ENCODE measurements at places on chromosomes 12 and 14. TPM values are rescaled to one million over a fixed set of nuclear protein-coding genes. Genes with fewer than 3 reads are reported as not detected.

Gene APAF1
- polyA plus RNA-seq = 33.5 TPM

Gene FAM181A
- polyA plus RNA-seq = 0.46 TPM

Gene NTS
- 3.7 TPM for polyA plus RNA-seq

Gene VAMP1
- polyA plus RNA-seq = 19.1 TPM

Gene DPF3
- polyA plus RNA-seq = 2.4 TPM

Gene STYK1
- 0.59 TPM for polyA plus RNA-seq

Gene MUCL1
- not detected for polyA plus RNA-seq

Gene ZFYVE26
- 15.9 TPM for polyA plus RNA-seq

Gene CFAP251
- polyA plus RNA-seq = 12.5 TPM

Gene ZNF26
- polyA plus RNA-seq = 15.0 TPM

Gene SINHCAF
- polyA plus RNA-seq = 140 TPM

DNA sequence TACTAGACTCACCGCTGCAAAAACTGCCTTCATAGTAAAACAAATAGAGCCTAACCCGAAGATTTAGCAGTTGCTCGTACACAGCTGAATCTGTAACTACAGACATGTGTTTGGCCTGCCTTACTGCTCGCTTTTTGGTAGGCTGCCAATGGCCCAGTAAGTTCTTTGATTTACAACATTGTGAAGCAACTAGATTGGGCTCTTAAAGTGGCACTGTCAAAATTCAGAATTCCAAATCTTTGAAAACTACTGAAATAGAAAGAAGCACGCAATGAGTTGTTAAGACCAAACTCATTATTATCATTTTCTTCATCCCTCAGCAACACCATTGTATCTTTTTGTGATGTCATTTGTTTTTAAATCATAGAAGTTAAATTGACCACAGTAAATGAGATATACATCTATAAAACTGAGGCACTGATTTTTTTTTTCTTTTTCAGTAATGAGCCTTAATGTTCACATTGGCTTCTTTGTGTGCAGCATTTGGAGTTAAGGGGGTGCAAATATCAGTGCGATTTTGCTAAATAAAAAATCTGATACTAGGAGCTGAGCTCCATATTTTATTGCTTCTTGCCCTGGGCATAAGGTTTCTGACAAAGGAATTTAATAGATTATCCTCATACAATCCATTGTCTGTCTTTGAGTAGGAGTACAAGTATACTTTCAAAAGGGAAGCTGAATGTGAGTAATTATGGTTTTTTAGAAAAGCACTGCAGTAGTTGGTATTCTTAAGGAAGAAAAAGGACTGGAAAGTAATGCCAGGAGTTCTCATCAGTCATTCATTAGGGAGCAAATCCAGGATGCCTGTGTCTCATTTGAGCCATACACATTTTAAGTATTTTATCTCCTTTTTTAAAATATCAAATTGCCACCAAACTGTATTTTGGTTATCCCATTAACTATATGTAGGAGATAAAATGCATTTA is 138.5 kb downstream of the KICS2 start:
- DNase-seq = peak; percentile 85

DNA sequence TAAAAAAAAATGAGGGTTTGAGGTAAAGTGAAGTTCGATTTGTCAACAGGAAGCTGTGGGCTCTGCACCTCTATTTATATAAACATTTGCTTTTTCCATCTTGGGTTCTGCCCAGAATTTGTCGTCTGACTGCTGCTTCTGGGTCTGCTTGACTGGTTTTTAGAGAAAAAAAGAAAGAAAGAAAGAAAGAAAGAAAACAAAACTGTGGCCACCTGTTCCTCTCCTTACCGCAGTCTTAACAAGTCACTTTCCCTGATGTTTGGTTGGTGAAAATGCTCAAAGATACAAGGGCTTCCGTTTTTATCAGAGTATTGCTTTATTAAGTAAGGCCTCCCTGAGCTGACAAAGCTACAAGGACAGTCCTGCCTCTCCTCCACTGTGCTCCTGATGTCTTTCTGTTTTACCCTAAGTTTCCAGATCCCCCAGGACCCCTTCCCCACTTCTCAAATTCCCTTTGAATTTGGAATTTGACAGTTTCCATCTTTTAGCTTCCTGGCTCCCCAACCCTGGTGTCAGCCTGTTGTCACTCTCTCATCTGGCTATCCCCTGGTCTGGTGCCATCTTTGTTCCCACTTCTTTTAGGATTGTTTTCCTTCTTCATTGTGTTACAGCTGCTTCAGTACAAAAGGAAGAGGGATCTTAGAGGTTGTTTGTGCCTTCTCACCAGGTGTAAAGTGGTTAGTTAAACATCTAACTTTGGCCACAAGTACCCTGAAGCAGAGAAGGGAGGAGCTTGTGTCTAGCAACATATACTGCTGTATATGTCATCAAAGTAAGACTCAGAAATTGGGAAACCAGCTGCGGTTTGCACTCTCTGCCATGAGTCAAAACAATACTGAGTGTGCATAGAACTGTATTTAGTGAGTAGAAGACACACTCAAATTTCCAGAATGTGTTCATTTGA is 18.0 kb downstream of the MFAP5 start:
- no peak for DNase-seq

- peak; percentile 40 for DNase-seq
Observed at GRCh38 chr14:22598896-22599244, 770 bp downstream of the ABHD4 start.

DNA sequence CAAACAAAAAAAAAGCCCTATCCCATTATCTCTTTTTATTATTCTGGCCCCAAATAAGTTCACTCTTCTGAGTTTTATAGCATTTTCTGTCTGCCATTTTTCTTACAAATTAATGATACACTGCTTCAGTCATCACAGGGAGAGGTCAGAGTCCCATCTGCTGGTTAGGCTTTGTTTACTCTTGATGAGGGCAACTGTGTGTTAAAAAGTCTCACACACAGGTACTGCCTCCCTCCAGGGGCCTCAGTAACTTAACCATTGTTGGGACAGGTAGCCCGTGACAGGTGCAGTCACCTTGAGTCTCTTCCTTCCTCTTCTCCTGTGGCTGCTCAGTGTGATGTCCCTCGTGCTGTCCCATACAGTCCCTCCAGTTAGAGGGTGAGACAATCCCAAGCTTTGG is 45.5 kb upstream of the SEL1L start:
- DNase-seq = no peak

GRCh38 chr14:100824901-100825712 is 811 bp upstream of the MEG3 start:
- DNase-seq = no peak

GRCh38 chr14:32104803-32105202 is 27.7 kb downstream of the ARHGAP5 start:
- DNase-seq = no peak

DNA sequence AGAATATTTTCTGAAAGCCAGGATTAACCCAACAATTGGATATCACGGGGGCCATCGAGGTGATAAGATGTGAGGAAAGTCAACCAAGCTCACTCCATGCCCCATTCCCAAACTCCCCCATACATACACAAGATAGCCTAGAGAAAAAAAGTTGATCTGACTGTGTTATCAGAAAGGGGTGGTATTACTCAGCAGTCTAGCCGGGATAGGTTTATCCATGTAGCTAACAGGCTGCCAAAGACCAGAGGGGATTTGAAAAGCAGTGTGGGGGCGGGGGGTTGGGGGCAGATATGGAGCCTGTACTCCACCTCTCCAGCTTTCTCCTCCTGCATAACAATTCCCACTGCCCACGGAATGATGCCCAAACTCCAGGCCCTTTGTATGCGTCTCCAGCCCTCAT is 13.2 kb upstream of the MAP1LC3B2 start:
- no peak for DNase-seq

- DNase-seq = no peak
Observed at GRCh38 chr12:126362964-126363363, 1297.7 kb downstream of the AACS start.

DNA sequence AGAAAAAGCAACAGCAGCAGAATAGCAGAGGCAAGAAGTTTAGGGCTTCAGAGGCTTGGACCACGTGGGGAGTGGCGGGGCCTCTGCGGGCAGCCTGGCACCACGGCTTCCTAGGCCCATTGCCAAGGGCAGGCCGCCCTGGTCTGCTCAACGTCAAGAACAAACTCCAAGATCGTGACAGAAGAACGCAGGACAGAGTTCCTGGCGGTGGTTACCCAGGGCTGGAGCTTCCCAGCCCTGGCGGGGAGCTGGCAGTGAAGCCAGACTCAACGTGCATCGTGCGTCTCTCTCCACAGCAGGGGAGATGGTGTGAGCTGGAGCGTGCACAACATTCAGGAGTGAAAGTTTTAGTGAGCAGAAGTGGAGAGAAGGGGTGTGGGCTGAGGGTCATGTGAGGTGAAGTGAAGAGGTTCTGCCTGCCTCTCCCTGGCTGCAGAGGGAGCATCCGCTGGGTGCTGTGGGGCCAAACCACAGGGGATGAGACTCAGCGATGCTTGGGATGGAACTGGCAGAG is 13.9 kb upstream of the CACNA2D4 start:
- DNase-seq = no peak

GRCh38 chr14:101715210-101716076 is 46.1 kb upstream of the PPP2R5C start:
- DNase-seq = no peak

- no peak for DNase-seq
Observed at GRCh38 chr12:70364695-70365397, 1.2 kb upstream of the KCNMB4 start.

DNA sequence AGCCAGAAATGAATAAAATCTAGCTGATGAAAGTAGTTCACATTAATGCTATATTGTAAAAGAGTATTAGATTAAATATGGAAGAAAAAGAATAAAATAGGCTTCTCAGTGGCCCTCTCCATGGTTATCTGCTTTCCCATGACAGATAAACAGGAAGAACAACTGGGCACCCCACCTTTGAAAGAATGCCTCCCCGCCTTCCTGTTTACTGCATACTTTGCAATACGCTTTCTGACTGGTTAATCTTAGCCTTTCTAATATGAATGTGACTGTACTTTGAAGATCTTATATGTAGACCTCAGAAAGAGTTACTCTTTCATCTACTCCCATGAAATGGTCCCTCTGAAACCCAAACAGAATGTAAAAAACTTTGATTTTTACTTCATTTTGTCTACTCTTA is 34.1 kb upstream of the DAAM1 start:
- DNase-seq = no peak

DNA sequence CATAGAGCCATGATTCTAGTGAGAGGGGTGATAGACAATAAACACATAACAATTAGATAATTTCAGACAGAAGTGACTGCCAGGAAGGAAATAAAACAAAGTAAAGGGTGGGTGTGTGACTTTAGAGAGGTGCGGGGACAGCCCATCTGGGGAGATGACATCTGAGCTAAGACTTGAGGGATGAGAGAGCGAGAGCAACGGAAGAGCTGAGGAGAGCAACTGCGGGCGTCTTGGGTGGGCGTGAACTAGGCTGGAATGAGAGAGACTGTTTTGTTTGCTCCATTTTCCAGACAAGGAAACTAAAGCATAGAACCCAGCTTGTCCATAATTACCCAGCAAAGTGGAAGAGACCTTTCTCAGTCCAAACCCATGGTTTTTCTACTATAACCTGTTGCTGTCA is 25.3 kb downstream of the NRXN3 start:
- DNase-seq = no peak

- DNase-seq = no peak
Observed at GRCh38 chr14:103510724-103511693, 11.6 kb downstream of the CKB start.

DNA sequence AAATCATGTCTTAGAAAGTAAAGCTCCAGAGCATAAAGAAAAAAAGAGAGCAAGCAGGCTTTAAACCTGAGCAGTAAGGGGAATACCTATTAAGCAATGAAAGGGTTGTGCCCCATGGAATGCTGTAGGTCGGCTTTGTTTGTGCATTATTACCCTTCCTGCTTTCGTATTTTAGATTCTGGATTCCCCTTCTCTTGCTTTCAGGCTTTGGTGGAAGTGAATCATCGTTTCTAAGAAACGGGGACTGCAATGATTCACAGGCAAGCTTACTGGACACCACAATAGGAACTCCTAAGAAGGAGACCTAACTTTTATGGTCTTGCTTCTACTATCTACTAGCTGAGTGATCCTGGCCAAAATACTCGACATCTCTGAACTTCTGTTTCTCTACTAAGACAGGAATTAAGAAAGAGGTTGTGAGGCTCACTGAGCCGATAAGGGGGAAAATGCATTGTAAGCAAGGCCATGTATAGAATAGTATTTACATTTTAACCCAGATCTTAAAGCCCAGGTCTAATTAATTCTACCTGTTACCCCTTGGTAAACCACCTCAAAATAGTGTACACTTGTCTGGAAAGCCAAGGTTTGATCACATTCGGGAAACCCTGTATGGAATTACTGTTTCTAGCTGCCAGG is 1.2 kb upstream of the BMAL2 start:
- no peak for DNase-seq

DNA sequence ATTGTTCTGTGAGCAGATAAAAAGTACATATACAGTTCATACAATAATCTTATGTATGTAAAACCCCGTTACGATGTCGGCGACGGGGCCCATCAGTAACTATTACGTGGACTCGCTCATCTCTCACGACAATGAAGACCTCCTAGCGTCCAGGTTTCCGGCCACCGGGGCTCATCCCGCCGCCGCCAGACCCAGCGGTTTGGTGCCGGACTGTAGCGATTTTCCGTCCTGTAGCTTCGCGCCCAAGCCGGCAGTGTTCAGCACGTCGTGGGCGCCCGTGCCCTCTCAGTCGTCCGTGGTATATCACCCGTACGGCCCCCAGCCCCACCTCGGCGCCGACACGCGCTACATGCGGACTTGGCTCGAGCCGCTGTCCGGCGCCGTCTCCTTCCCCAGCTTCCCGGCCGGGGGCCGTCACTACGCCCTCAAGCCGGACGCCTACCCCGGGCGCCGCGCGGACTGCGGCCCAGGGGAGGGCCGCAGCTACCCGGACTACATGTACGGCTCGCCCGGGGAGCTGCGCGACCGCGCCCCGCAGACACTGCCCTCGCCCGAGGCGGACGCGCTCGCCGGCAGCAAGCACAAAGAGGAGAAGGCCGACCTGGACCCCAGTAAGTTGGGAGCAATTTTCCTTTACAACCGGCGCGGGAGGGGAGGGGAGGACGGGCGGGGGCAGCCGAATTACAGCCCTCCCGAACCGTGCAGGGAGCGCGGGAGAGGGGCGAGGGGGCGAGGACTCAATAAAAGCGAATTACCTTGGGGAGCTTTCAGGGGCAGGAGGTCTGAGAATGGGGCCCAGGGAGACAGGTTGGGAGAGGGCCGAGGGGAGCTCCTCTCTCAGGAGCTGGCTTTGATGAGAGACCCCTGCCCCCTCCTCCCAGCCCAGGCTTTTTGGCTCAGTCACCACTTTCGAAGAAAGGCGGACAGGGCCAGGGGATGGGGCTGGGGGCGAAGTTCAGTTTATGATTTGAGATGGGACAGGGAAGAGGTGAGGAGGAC is at the start of gene HOXC9:
Gene HOXC9 (plus strand): TSS at position 46 of the 999 bp plus-strand sequence. CDS start 28 bp downstream, at position 74.
- no peak for DNase-seq

- no peak for DNase-seq
Observed at GRCh38 chr14:52283099-52283498, 15.6 kb downstream of the PTGDR start.

All from right lung (tissue), 10 donors.